ENCODE measurements at places on chromosomes 1 and 21. TPM values are rescaled to one million over a fixed set of nuclear protein-coding genes. Genes with fewer than 3 reads are reported as not detected.

The ELAPOR1 gene
- 5.4 TPM for total RNA-seq

The ADGRL2 gene
- not detected for total RNA-seq

The ESPN gene
- total RNA-seq: 0.79 TPM

The FAAH gene
- 4.8 TPM for total RNA-seq

The SLC44A3 gene
- total RNA-seq: not detected

The MXRA8 gene
- total RNA-seq: 0.57 TPM

The ECM1 gene
- total RNA-seq: 0.69 TPM

The CNIH3 gene
- 0.59 TPM for total RNA-seq

The FLVCR1 gene
- total RNA-seq: 7.3 TPM

The BSND gene
- not detected for total RNA-seq

DNA sequence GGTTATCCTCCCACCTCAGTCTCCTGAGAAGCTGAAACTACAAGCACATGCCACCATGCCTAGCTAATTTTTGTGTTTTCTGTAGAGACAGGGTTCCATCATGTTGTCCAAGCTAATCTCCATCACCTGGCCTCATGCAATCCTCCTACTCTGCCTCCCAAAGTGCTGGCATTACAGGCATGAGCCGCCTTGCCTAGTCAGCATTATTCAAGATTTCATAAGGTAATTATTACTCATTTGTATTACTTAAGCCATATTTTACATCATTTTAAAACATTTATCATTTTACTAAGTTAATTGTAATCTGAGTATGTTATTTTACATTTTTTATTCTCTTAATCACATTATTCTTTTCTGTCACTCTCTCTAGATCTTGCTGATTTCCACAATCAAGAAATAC is 1575.6 kb downstream of the NCAM2 start:
- no peak for DNase-seq

DNA sequence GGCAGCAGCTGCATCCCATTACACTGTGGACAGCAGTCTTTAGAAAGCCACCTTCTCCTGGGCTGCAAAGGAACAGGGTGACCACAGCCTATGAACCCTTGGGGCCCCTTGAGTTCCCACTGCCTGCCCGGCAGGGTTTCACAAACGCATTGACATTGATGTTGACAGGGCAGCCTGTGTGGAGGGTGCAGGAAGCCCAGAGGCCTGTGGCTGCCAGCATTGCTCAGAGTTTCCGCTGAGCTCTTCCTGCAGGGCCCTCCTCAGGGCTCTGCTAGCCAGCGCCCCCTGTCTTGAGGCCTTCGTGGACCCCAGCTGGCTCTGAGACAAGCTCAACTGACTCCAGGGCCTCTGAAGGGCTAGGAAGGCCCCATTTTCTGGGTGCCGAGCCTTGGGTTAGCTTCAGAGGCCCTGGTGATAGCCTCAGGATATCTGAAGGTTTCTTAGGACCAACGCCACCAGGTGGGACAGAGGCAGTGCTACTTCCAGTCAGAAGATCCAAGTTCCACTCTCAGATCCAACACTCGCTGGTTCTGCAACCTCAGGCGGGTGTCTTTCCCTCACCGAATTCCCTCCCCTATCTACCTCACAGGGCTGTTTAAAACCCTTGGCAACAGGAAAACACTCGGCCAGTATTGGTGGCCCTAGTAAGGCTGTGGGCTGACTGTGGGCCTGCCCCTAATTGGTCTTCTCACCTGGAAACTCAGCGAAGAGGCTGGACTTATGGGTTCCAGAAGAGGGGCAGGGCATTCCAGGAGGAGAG is 27.2 kb upstream of the EPS8L3 start:
- peak; percentile 91 for DNase-seq

- no peak for DNase-seq
Measured at GRCh38 chr1:21072721-21073120, 104.0 kb downstream of the EIF4G3 start.

DNA sequence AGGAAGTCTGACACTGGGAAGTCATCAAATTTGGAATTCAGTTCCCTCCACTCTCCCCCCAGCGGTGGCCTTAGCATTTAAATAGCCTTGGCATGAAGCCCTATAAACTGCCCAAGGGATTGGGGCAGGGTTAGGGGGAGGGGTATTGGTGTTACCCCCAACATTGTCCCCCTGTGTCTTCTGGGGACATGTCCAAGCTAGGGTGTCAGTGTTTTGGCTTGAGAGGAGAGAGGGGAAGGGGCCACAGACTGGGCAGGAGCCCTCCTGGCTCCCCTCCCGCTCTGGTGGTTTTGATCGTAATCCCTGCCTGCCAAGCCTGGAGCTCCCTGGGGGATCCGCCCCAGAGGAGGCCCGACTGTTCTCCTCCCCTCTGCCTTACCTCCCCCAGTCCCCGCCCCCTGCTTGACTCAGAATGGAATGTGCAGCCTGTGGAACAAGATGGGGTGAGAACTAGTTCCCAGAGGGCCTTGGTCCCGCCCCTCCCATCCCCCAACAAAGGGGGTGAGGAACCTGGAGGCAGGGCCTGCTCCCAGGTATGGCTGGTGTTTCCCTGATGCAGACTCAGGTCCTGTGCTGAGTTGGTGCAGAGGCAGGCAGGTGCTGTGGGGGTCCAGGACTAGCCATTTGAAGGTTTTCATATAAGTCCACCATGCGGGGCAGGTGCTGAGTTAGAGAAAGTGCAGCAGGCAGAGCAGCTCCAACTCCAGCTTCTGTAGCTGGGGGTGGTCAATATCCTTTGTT is 7.4 kb downstream of the SOX13 start:
- no peak for DNase-seq

- no peak for DNase-seq
Measured at GRCh38 chr1:8752411-8752810, 65.0 kb downstream of the RERE start.

DNA sequence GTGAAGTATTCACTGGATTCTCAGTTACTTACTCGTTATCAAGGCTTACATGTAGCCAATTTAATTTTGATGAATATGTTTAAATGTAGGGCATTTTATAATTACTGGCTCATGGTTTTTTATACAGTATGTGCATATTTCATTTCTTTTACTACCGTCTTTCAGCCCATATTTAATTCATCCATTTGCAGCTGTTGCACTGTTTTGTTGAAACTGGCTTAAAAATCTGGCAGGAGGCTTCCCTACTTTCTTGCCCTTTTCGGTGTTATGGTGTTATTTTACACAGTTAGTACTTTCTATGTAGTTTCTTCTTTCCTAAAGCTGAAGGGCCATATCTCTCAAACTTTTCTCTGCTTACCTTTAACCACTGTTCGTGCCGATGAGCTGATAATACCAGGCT is 54.2 kb downstream of the ITSN1 start:
- no peak for DNase-seq

DNA sequence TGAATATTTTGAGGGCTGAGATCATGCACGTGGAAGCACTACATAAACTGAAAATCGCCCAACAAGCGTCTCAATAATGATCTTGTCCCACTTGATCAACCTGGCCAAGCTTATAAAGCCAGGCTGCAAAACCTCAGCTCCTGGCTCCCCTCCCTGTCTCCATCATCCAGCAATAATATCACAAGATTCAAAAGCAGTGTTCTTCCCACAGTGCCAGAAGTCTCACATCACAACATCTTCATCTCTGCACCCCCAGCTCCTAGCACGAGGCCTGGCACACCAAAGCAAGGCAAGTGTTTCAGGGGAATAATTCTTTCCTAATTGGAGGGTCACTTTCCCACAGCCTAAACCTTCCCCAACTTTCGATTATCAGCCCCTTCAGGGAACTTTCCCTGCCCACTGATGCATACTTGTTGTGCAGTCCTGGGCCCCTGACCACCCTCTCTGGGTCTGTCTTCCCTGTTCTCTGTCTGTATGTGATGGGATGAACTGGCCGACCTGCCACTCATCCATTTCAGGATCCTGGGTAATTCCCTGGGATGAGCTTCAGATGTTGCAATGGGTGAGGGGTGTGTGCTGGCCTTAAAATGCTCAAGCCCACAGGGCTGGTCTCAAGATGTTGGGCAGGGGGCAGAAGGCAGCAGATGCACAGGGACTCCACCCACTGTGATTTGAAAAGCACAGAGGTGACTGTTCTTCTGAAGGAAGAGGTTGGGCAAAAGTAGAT is 129.0 kb downstream of the DMRTB1 start:
- no peak for DNase-seq

DNA sequence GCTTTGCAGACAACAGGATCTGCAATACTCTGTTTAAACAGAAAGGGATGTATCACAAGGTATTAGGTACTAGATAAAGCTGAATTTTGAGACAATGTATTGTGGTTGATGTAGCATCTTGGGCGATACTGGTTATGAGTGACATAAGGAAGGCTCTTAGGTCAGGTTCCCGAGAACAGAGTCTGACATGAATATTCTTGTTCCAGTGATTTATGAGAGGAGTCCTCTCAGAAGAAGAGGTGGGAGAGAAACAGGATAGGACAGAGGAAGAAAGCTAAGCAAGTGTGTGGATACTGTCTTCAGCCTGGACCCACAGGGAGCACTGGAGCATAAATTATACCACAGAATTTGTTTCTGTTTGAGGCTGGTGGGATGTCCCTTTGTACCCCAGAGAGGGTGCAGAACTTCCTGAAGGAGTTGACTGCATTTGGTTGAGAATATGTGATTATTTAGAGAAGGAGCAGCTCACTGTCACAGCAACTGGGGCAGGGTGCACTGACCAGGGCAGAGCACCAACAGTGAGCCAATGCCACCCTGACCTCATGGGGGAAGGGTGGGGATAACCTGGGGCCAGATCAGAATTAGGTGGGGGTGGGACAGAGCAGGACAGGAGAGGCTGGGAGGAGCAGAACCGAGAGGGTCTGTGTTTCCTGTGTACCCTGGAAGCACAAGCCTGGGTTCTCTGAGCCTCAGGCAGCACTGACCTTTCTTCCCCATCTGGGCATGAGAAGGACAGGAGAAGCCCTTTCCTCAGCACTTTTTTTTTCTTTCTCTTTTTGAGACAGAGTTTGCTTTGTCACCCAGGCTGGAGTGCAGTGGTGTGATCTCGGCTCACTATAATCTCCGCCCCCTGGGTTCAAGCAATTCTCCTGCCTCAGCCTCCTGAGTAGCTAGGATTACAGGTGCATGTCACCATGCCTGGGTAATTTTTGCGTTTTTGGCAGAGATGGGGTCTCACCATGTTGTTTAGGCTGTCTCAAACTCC is 36.3 kb upstream of the SLC6A9 start:
- DNase-seq: no peak

- no peak for DNase-seq
Measured at GRCh38 chr1:222546548-222547259, 1.2 kb downstream of the HHIPL2 start.

DNA sequence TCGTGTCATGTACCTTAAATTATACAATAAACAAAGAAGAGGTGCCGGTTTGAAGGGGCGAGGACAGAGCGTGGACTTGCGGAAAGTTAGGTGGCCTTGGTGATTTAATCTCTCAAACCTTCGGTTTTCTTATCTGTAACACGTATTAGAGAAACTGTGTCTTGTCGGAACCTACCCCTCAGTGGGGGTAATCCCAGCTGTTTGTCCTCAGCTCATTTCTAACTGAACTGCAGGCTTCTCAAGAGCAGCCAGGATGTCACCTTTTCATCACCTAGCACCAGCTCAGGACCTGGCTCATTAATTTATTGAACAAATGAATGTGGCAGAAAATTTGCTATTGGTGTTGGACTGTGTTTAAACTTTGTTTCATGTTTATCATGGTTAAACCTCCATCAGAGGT is 31.2 kb downstream of the ITSN1 start:
- DNase-seq: no peak

GRCh38 chr1:154759196-154759595 is 110.9 kb downstream of the KCNN3 start:
- DNase-seq: peak; percentile 92

DNA sequence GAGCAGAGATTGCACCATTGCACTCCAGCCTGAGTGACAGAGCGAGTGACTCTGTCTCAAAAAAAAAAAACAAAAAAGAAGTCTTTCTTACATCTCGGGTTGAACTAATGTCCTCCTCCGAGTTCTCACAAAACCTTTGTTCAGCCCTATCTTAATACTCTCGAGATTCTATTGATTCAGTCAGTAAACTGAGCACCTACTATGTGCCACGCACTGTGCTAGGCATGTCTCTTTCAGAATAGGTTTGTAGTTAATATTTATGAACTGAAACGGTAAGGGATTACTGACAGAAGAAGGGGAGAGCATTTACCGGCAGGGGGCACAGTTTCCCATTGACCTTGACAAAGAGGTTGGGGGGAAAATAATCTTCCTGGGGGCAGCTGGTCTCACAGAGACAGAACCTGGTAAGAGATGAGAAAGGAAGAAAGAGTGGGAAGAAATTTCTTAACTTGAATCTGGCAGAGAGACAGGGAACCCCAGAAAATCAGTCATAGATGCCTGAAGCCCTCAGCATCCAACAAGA is 3.4 kb downstream of the PIAS3 start:
- DNase-seq: no peak

DNA sequence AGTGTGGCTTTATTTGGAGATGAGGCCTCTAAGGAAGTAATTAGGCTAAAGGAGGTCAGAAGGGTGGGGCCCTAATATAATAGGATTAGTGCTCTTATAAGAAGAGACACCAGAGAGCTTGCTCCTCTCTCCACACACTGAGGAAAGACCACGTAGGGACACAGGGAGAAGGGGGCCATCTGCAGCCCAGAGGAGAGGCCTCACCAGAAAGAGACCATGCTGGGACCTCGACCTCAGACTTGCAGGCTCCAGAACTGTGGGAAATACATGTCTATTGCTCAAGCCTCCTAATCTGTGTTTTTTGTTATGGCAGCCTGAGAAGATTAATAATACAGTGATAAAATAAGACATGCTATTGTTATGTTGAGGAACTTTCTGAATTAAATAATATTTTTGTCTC is 8.3 kb downstream of the RCAN1 start:
- DNase-seq: no peak

DNA sequence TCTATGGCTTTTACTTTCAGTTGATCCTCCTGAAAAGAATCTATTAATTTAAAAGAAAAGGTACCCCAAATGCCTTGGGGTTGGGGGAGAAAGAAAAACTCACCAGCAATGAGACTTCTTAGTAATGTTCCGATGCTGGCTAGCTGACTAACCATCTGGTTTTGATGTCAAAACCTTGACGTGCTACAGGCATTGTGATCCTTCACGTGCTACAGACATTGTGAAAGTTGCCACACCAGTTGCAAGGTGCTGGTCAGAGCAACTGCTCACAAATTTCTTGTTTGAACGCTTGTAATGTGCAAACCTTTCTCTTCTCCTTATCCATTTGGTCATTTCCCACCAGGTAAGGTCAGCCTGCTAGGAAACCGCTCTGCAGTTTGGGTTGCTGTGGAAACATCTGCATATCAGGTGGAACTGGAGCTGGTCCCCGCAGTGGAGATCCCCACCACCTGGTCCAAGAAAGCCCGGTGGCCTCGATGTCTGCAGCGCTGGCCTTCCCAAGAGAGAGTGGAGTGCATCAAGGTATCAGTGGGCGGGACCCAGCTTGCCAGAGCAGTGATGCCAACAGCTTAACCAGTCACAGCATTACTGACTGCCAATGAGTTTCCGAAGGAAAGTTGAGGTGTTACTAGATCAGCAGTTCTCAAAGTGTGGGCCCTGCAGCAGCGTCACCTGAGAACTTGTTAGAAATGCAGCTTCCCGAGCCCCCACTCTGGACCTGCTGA is 16.1 kb downstream of the MAB21L3 start:
- no peak for DNase-seq

DNA sequence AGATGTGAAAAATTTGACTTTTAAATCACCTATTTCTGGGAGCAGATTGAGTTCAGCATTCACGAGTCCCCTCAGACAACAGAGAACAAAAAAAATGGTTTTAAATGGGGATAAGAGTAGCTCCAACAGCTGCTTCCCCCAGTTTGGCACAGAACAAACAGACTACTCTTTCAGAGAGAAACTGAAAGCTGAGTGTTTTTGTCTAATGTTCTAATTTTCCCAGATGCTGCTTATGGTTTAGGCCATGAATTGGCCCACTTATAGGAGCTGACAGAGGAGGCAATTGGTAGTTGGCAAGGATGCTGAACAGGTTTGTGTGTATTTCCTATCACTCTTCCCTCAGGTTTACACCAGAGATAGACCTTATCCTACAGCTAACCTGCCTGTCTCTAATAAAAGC is 1637.4 kb upstream of the PRMT6 start:
- no peak for DNase-seq
